Vagina (tissue), 2 donors: ENCODE measurements at places on chromosomes 6 and 20.
A peak's percentile ranks its signal among the peaks of the same experiment; 100 is the strongest.

DNA sequence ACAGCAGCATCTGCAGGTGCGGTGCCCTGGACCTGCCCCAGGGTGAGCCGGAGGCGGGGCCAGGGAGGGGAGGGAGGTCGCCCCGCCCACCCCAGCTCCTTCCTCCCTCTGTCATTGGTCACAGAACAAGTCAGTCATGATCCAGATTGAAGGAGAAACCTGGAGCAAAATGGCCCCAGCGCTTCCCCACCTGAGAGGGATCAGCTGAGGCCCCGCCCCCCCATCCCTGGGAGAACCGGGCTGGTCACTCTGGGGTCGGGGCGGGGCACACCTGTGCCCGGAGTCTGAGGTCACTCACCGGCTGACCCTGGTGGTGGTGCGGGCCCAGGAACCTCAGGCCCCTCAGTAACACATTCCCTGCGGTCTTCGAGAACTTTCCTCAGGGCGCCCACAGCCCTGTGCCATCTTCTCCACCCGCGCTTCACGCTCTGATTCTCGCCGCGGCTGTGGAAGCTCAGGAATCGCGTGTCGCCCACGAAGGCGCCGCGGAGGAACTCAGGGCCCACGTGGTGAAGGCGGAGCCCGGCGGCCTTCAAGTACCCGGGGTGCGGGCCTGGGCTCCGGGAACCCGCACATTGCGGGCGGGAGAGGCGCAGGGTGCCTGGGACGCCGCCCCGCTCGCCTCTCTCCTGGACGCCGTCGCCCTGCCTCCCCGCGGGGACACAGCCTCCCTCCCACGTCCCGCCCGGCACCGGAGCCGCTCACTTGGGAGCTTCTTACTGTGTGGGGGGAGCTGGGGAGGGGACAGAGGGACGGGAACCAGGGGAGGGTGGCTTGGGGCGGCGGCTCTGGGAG lies 36.4 kb upstream of the HLA-C start:
- DNase-seq = no peak

DNA sequence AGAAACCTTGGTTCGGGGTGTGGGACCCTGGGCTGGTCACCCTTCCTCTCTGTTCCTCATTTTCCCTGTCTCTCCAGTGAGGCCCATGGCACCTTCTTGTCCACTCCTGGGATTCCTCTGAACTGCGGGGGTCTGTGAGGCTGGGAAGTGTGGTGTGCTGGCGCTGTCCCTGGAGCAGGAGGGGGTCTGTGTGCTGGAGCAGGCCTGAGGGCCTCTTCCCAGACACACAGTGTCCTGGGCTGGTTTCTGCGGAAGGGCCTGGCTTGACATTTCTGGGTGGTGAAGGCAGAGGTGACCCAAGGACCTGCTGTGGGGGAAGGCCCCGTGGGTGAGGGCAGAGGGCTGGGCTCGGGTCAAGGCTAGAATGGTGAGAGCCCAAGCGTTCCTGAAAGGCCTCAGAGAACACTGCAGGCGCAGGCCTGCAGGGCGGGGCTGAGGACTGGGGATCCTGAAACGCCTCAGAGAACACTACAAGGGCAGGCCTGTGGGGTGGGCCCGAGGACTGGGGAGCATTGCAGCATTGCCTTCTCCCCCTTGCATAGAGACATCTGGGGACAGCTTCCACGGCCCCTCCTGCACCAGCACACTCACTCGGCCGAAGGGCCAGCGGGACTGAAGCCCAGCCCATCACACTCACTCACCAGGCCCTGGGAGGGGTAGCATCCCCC lies 10.6 kb upstream of the BAK1 start:
- DNase-seq = no peak

- DNase-seq = no peak
These were observed 24.3 kb upstream of the KIAA0408 start for GRCh38 chr6:127483399-127484055.

DNA sequence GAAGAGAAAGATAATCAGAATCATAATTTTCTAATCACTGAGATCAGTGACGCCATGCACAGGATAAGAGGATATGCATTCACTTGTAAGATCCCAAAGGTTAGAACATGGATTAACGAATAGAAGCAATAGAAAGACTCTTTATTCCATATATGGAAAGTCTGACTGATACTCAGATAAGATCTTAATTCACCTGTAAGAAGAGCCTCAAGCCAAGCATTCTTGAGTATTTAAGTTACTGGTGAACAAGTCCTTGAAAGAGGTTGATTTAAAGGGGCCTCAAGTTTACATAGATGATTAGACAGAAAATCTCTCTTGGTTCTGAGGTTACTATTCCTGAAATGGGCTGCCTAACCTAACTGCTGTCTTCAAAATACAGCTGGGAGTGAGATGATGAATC lies 53.8 kb upstream of the MTRF1L start:
- DNase-seq = no peak

GRCh38 chr20:20073801-20074371 lies 21.6 kb downstream of the CFAP61 start:
- DNase-seq = no peak

- DNase-seq = peak; percentile 37
These were observed 33.1 kb upstream of the MCUR1 start for GRCh38 chr6:13847326-13848050.

DNA sequence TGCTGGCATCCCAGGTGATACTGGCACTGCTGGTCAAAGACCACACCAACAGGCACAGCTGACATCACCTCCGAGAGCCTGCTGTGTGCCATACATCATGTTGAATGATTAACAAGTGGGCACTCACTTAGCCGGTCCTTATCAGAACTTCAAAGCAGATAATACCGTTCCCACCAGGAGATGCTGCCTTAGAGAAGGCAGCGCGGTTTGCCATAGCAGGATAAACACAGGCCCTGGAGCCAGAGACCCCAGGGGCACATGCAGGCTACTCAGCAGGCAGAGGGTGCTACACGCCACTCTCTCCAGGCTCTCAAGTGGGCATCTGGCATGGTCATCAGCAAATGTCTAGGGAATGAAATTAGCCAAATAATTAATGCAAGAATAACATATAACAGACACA lies 86.5 kb upstream of the CST7 start:
- no peak for DNase-seq

DNA sequence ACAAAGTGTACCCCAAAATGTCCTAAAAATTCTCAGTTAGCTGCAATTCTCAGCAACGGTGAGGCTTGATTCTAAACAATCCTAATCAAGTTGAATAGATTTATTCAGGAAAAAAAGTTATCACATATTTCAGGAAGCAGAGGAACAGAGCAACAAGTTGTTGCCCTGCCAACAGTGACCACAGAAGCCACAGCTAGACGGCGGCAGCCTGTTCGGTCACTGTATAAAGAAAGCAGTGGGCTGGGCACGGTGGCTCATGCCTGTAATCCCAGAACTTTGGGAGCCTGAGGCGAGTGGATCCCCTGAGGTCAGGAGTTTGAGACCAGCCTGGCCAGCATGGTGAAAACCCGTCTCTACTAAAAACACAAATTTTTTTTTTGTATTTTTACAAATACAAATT lies 171.2 kb upstream of the BMP5 start:
- DNase-seq = no peak

DNA sequence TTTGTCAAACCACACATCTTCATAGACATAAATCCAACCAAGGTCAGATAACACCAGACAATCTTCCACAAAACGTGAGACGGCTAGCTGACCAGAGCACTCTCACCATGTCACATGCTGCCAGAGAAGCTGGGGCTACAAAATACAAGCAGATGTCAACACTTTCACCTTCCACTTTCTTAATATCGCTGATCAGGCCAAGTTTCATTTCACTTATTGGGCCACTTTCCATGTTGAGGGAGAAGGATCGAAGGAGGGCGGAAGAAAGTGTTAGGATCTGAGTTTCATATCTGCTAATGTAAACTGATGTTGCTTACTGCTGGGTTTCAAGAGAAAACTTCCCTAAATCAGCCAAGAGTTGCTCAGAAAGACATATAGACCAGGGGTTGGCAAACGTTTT lies 177.0 kb upstream of the PRDM1 start:
- DNase-seq = no peak

- no peak for DNase-seq
These were observed 536.2 kb upstream of the NRSN1 start for GRCh38 chr6:23589811-23590210.

- DNase-seq = no peak
These were observed 134.8 kb downstream of the JPH2 start for GRCh38 chr20:44052166-44052565.

DNA sequence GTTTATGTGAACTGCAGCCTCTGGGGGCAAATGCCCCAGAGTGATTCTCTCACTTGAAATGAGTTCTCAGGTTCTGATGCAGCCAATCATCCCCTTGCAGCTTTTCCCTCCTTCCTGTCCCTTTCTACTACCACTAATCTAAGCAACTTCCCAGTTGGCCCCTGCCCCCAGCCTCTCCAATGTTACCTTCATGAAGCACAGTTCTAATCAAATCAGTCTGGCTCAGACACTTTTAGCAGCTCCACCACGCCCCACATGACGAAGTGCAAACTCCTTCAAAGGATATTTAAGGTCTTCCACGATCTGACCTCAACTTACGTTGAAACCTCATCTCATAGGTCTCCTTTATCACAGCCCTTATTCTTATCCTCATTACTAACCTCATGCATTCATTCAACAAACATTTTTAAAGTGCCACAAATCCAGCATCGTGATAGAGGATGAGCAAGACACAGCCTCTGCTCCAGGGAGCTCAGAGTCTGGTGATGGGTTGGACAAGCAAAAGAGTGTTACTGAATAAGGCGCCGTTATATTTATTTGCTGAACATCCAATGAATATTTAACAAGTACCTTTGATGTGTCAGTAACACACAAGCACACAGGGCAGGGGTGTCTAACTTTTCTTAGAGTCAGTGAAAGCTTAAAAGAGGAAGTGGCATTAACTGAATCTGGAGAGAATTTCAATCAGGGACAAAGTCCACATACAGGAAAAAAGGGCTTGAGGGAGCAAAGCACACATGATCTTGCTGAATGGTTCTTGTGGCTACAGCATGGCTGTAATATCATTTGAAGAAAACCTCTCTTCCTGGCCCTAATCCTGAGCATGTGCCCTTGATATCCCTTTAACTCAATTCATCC lies 20.4 kb upstream of the DTNBP1 start:
- DNase-seq = no peak

GRCh38 chr6:42940493-42941045 lies 11.3 kb downstream of the CNPY3 start:
- no peak for DNase-seq

- DNase-seq = no peak
These were observed 67.1 kb upstream of the ZNFX1 start for GRCh38 chr20:49344975-49345374.

DNA sequence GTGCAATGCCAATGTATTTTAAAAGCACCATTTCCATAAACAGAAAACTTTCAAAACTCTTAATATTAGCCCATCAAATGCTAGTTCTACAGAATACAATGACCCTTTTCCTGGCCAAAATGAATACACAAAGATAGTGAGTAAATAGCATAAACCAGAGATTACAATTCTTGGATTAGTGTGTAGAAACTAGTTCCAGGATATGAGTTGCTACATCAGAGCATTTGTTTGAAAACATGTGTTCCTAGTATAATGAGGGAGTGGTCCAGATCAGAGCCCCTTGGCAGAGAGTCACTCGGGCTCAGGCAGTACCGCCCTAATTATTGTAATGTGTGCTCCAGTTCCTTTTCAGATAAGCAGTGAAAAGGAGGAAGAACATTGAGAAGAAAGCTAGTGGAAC lies 63.7 kb upstream of the COL21A1 start:
- DNase-seq = no peak

DNA sequence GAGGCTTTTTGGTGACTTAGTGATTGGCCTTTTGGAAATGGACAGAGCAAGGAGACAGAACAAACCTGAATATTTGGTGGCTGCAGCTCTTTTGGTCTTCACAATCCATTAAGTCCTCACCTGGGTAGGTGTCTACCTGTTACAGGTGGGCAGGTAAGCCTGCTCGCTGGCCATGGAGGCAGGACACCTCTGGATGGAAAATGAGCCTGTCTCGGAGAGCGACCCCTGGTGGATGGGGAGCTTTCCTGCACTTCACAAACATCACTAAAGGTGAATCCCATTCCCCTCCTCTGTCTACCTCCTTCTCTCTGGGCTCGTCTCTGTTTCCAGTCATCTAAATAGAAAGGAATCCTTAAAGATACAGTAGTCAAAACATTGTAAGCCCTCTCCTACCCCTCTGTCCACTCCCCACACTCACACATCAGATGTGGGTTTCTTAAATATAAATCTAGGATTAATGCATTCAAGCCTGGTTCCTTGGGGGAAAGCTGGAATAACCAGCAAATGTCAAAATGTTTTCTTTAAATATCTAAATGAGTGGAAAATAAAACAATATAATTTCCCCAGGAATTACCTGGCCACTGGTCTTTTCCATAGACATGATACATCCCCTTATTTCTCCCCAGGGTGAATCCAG lies 304.9 kb downstream of the CDH26 start:
- no peak for DNase-seq
